ENCODE measurements at places on chromosomes 7 and 10. TPM values are rescaled to one million over a fixed set of nuclear protein-coding genes. Genes with fewer than 3 reads are reported as not detected.

NEUROD6 gene
- not detected for total RNA-seq

COL17A1 gene
- 34.1 TPM for total RNA-seq

PNLIPRP1 gene
- total RNA-seq = not detected

- DNase-seq = no peak
Measured at GRCh38 chr10:79055100-79055782, 13.5 kb upstream of the ZMIZ1 start.

GRCh38 chr10:72080042-72080975 is 8.0 kb downstream of the SPOCK2 start:
- DNase-seq = peak; percentile 45

DNA sequence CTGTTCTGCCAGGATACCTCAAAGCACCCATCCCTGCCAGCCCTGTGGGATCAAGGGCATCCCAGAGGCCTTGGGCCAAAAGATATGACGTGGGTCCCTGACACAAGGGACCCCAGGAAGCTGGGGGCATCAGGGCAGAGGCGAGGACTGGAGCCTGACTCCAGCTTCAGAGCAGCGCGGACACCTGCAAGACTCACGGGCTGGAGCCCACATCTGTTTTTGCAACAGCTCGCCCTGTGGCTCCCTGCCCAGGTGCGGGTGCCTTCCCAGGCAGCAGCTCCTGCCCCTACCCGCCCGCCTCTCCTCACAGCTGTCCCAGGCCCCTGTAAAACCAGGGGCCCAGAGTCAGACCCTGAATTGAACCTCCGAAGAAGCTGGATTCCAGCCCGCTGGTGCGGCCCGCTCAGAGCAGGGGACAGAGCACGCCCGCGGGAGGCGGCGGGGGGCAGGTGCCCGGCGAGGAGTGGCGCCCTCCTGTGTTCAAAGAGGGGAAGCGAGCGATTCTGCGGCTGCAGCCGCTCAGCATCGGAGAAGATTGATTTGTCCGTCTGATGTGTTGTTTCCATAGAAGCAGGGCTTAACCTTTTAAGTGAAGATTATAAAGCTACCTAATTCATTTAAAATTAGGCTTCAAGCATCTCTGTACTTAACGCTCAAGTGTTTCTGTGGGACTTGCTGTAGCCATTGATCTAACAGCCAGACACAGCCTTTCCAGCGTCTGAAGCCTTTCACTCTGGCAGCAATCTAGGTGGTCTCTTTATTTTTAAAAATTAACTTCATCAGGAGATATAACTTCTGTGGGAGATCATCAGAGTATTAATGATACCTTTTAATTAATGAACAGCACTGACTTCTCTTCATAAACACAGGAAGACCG is 88.4 kb downstream of the BEND7 start:
- peak; percentile 70 for DNase-seq

- no peak for DNase-seq
Measured at GRCh38 chr10:63901881-63902280, 380.7 kb downstream of the REEP3 start.

DNA sequence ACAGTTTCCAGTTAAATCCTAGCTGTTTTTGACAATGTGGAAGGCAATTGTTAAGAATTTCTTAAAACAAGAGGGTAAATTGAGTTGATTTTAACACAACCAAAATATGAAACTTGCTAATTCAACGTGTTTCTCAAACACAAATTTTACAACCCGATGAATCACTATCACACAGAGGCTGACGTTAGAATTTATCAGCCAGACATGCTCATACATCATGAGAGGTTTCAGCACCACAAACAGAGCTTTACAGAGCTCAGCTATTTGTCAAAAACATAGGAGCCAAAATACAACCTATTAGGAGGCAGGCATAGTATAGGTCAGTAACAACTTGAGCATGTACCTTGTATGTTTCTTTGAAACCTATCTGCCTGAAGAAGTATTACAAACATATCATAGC is 36.1 kb downstream of the LRRN3 start:
- no peak for DNase-seq

DNA sequence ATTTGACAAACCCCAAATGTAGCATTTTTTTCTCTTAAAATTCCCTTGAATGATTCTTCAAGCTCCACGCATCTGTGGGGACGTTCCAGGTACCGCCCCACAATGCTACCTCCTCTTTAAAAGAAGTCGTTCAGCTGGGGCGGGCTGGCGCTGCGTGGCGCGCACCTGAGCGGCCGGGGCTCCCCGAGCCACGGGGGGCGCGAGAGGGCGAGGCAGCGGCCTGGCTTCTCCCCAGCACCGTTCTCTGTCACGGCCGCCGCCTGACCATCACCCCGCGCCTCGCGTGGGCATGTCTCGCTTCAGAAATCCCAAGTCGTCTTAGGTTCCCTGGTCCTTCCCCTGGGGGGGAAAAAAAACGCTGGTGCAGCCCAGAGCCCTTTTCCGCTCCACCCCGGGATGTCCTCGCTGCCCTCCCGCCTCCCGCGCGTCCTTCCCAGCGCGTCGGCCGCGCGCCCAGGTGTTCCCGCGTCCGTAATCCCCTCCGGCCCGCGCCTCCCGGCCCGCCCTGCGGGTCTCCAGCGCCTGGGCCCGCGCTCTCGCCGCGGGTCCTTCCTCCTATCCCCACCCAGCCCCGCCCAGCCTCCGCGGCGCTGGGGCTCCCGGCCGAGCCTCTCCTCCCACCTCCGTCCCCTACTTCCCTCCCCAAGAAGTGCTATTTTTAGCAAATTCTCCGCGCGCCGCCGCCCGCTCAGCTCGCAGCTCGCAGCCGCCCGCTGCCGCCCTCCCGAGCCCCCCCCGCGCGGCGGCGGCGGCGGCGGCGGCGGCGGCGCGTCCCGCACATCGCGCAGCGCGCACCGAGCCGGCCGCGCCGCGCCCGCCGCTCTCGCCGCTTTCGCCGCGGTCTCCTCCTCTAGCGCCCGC is 58.7 kb upstream of the PRPS1L1 start:
- no peak for DNase-seq

DNA sequence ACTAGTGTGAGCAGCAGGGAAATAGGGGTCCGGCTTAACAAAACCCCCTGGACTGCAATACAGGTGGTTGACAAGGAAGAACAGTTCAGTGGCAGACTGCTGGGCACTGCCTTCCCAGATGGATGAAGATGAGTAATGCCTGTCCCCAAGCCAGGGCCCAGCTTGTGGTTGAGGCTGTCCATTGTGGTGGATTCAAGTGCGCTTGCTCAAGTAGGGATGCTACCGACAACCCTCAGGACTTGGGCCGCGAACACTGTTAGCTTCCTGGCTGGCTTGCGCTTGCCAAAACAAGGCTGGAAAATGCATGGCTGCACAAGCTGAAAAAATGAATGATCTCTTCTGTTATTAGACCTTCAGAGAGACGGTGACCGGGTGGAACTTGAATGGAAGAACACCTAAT is 116.1 kb upstream of the ACBD5 start:
- no peak for DNase-seq

- DNase-seq = no peak
Measured at GRCh38 chr10:2329082-2329481, 591.8 kb upstream of the ADARB2 start.

All from breast epithelium (tissue), 4 donors.